AG09319 (cell line): ENCODE measurements at places on chromosomes 16 and 17.

- no peak for DNase-seq
Measured at GRCh38 chr17:79504181-79504605, 106.7 kb downstream of the RBFOX3 start.

DNA sequence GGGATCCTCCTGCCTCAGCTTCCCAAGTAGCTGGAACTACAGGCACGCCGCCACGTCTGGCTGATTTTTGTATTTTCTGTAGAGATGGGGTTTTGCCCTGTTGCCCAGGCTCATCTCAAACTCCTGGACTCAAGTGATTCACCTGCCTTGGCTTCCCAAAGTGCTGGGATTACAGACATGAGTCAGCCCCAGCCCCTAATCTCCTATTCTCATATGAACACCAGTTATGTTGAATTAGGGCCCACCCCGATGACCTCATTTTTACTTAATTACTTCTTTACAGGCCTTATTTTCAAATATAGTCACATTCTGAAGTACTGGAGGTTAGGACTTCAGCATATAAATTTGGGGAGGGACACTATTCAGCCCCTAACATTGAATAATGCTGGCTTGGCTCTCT is 49.2 kb downstream of the ZNRF1 start:
- DNase-seq = no peak

GRCh38 chr17:63439687-63440086 is 6.4 kb downstream of the CYB561 start:
- DNase-seq = no peak

GRCh38 chr17:917941-918740 is 61.4 kb downstream of the NXN start:
- peak; percentile 49 for DNase-seq

DNA sequence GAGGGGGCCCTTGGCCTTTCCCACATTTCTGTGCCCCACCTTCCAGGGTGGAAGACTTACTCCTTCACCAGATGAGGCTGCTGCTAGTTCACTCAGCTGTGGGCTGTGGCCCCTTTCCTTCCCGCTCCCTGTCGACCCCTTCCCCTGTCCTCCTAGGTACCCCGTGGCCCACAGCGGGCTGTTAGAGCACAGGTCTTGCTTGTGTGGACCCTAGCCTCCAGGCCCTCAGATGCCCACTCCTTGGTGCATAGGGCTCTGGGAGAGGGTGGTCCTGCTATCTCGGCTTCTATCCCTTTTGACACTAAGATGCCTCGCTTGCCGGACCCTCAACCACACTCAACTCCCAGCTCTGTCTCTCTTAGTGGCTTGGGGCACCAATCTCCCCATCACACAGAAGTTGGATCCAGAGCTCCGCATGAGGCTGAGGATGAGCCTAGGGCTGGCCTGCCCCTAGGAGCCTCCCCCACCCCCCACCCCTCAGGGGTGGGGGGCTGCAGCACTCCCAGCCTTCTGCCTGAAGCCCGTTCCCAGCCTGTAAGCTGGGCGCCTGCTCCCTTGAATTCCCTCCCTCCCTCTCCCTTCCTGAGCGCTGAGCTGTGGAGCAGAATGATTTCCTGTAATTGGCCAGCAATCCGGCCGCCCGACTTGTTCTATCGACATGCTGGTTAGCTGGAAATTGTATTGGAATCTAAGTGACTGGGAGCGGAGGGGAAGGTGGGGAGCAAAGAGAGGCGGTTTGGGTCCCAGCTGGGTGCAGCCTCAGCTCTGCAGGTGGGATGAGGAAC is 30.9 kb downstream of the DCAKD start:
- DNase-seq = no peak

- DNase-seq = no peak
Measured at GRCh38 chr16:51095890-51096626, 55.0 kb downstream of the SALL1 start.

DNA sequence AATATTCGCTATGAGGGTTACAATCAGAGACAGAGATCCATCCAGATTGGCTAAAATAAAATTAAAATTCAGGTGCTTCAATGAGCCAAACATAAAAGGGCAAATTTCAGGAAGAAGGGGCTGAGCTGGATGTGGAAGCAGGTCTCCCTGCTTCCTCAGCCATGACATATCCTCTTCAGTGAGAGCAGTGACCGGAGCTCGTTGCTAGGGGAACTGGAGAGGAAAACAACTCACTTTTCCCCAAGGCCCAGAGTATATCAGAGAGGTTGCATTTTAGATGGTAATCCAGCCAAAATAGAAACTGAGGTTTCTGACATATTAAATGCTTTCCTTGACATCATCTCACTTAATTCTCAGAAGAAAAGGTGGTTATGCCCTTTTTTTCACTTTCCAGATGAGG is 503.5 kb downstream of the HS3ST4 start:
- DNase-seq = no peak

DNA sequence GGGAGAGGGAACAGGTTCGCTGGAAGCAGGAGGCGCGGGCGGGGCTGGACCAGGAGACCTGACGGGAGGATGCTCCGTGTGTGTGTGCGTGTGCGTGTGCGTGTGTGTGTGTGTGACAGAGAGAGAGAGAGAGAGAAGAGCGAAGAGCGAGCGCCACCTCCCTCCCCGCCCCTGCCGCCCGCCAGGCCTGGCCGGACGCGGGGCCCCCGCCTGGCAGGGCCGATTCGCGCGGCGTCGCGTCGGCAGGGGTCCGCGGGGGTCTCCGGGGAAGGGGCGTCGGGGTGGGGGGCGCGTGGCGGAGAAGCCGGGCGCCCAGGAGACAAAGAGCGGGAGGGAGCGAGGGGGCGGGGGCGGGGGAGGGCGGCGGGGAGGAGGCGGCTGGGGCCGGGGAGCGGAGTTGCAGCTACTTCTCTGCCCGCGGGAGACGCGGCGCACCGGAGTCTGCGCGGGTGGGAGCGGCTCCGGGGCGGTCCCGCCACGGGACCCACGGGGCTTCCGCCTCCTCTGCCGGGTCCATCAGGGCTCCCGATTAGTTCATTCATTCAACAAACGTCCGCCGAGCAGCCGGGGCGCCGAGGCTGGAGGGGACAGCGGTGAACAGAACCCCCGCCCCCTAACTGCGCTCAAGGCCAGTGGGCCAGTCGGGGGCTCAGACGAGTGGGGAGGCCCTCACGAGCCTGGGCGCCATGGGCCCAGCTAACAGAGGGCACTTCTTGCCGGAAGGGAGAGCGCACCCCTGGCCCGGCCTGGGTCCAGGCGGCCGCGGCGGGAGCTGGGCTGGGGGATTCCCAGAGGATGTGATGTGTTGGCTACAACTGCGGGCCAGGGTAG is at the start of gene SAMD14:
Gene SAMD14 (minus strand): TSS at position 433 of the 831 bp plus-strand sequence. CDS start 5,201 bp downstream, outside the sequence.
- DNase-seq = no peak

GRCh38 chr16:84553873-84554399 is 49.5 kb upstream of the MEAK7 start:
- DNase-seq = no peak

DNA sequence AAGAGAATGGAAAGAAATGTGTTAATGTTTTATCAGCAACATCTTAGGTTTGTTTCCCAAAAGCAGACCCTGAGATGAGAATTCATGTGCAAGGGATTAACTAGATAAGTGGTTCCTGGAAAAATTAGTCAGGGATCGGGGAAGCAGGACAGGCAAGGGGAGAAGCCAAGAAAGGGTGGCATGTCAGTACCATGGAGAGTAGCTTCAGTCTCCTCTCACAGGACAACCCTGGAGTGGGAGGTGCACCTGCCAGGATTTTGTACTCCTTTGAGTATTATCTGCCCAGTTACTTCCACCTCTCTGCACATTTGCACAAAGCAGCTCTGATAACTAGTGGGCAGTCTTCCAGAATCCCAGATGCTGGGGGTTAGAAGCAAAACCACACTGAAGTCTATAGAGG is 117.0 kb downstream of the RGS9 start:
- no peak for DNase-seq

- no peak for DNase-seq
Measured at GRCh38 chr16:13427943-13428342, 492.0 kb upstream of the ERCC4 start.
